ENCODE measurements at places on chromosomes 6 and 20.
A peak's percentile ranks its signal among the peaks of the same experiment; 100 is the strongest.

- H3K4me3 ChIP-seq: no peak overlapping the region
- no peaks in the 10 kb centered on the region for H3K27me3 ChIP-seq
Measured at GRCh38 chr6:11542863-11543262, 5.3 kb downstream of the TMEM170B start.

DNA sequence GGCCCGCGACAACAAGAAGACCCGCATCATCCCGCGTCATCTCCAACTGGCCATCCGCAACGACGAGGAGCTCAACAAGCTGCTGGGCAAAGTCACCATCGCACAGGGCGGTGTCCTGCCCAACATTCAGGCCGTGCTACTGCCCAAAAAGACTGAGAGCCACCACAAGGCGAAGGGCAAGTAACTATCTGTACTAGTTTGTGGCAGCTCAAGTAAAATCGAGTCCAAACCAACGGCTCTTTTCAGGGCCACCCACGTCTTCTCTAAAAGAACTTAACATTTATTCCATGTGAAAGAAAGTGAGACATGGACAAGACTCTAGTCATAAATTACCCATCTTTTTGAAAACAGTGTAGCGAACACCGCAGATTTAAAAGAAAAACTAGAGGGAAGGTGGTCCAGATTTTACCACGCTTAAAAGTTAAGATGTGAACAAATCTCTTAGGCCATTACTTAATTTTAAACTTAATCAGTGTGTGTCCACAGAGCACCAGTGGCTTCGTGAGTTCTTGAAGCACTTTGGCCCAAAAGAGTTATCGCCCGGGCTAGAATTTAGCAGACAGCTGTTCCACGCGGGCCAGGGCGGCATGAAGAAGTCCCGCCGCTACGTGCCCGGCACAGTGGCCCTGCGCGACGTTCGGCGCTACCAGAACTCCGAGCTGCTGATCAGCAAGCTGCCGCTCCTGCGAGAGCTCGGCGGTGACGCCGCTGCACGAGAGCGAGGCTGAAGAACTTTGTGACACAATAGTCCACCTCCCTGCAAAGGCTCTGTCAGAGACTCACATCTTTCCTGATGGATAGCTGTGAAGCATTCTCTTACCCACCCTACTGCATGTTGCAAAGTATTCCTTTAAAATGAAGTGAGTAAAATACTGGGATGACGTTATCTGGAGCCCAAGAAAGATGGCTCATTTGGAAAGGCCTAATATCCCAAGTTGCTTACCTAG, 113.9 kb upstream of the PRSS16 start:
- H3K4me1 ChIP-seq: peaks cover 17% of the 10 kb centered on the region
- peak overlapping the region; percentile 79 for H3K4me3 ChIP-seq
- H3K36me3 ChIP-seq: no peaks in the 10 kb centered on the region
- H3K27ac ChIP-seq: peak overlapping the region; percentile 80
- peak; percentile 91 for DNase-seq

- H3K36me3 ChIP-seq: no peaks in the 10 kb centered on the region
- no peak overlapping the region for H3K4me3 ChIP-seq
- no peaks in the 10 kb centered on the region for H3K27me3 ChIP-seq
- no peaks in the 10 kb centered on the region for H3K4me1 ChIP-seq
Measured at GRCh38 chr6:149032599-149033405, 284.7 kb upstream of the TAB2 start.

- H3K4me3 ChIP-seq: no peak overlapping the region
- H3K4me1 ChIP-seq: no peaks in the 10 kb centered on the region
- no peak overlapping the region for H3K27ac ChIP-seq
- DNase-seq: no peak
Measured at GRCh38 chr6:33088931-33089620, 13.3 kb downstream of the HLA-DPB1 start.
